Glutamatergic neuron (in vitro differentiated cells): ENCODE measurements at places on chromosomes 3 and 15. TPM values are rescaled to one million over a fixed set of nuclear protein-coding genes. Genes with fewer than 3 reads are reported as not detected.

GRCh38 chr3:52446631-52447511, 2.0 kb upstream of the SEMA3G start:
- H3K27ac ChIP-seq: no peak overlapping the region
- peaks cover 8% of the 10 kb centered on the region for H3K4me1 ChIP-seq
- H3K27me3 ChIP-seq: peaks cover 5% of the 10 kb centered on the region
- H3K36me3 ChIP-seq: no peaks in the 10 kb centered on the region

The SMAD6 gene
- total RNA-seq: 0.83 TPM

GRCh38 chr3:136385457-136385856, 135.3 kb downstream of the PCCB start:
- no peak overlapping the region for H3K4me3 ChIP-seq
- no peaks in the 10 kb centered on the region for H3K27me3 ChIP-seq
- no peaks in the 10 kb centered on the region for H3K4me1 ChIP-seq
- DNase-seq: no peak

DNA sequence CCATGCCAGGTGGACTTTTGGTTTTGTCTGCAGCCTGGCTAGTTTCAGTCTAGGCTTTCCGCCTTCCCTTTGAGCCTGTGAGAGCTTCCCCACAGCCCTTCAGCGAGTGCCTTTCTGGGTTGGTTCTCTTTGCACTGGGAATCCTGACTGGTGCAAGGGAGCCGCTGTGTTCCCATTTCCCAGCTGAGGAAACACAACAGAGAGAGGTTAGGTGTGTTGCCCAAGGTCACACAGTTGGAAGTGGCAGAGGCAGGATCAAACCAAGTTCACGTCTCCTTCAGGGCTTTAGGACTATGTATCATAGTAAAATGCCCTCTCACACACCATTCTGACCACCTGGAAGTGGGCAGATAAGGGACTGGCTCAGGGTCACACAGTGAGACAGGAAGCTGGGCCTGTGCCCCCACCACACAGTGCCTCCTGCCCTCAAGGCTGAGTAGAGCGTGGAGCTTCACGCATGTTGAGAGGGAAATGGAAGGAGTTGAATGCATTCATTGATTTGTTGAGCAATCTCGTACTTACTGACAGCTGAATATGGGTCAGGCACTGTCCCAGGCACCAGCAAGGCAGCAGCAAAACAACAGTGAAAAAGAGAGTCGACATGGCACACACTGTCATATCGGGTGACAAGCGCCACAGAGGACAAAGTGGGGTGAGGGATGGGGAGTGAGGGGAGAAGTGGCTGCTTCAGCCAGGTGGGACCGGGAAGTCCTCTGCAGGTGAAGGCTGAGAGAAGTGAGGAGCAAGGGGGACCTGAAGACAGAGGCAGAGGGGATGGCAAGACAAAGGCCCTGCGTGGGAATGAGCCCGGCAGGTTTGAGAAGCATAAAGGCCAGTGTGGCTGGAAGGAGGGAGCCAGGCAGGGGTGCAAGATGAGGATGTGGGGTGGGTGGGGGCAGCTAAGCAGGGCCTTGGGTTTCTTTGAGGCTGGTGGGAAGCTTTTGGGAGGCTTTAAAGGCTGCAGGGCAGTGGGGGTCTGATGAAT, 12.3 kb upstream of the ANPEP start:
- no peak overlapping the region for H3K27ac ChIP-seq
- no peaks in the 10 kb centered on the region for H3K36me3 ChIP-seq
- H3K27me3 ChIP-seq: peaks cover 3% of the 10 kb centered on the region
- no peak overlapping the region for H3K4me3 ChIP-seq

- DNase-seq: no peak
- no peaks in the 10 kb centered on the region for H3K27me3 ChIP-seq
- H3K4me3 ChIP-seq: no peak overlapping the region
- no peak overlapping the region for H3K27ac ChIP-seq
- no peaks in the 10 kb centered on the region for H3K4me1 ChIP-seq
These were observed 88.4 kb upstream of the RASGRP1 start for GRCh38 chr15:38652998-38653397.

The GCNT3 gene
- not detected for total RNA-seq

The RARB gene
- 1.2 TPM for total RNA-seq

DNA sequence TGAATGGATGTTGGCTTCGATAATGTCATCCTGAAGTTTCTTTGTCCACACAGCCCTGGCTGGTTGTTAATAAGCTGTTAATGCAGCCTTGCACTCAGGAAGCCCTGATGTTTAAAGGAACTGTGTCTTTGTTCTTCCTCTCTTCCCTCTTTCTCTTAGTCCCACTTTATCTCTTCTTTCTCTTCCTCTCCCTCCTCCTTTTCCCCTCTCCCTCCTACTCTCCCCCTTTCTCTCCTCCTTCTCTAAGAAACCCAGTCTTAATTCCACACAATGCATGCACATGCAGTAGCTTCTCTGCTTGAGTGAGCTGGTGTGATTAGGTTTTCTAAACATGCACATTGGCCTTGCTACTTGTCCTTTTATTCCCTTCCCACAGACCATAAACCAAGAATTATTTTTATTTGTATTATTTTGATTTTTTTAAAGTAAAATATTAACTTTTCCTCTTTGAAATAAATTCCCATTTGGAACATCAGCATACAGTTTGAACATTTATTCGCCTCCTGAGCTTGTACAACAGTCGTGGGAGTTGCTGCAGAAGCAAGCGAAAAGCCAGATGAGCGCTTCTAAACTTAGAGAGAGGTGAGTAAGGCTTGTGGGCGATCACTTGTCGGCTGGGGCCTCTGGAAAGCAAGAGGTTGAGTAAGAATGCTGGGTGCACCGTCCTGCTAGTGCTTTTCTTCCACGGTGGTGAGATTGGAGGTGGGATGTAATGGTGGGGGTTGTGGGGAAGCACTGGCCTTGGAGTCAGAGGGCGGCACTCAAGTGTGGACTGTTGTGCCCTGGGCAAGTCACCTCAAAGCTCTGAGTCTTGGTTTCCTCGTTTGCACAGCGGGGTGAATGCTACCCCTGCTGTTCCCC, 7.2 kb downstream of the GHRL start:
- no peaks in the 10 kb centered on the region for H3K36me3 ChIP-seq
- peaks cover 2% of the 10 kb centered on the region for H3K27me3 ChIP-seq
- peaks cover 6% of the 10 kb centered on the region for H3K4me1 ChIP-seq
- no peak for DNase-seq
- no peak overlapping the region for H3K4me3 ChIP-seq

DNA sequence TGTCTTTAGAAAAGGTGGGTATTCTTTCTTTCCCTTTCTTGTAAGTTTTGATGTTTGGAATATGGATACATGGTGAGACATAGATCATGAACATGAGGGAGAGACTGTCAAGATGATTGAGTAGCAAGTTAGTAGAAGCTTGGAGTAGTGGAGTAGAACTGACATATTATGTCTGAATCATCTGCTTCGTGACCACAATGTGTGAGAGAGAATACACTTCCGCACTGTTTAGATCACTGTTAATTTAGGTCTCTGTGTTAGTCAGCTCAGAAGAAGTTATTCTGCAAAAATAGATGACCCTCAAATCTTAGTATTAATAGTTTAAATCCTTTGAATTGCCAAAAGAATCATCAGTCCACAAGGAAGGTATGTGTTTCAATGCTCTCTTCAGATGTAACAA, 151.0 kb downstream of the OXSM start:
- no peak for DNase-seq
- H3K27me3 ChIP-seq: no peaks in the 10 kb centered on the region
- no peak overlapping the region for H3K4me3 ChIP-seq
- no peak overlapping the region for H3K27ac ChIP-seq
- H3K4me1 ChIP-seq: peaks cover 17% of the 10 kb centered on the region
- no peaks in the 10 kb centered on the region for H3K36me3 ChIP-seq

The CHSY1 gene
- total RNA-seq: 38.2 TPM

DNA sequence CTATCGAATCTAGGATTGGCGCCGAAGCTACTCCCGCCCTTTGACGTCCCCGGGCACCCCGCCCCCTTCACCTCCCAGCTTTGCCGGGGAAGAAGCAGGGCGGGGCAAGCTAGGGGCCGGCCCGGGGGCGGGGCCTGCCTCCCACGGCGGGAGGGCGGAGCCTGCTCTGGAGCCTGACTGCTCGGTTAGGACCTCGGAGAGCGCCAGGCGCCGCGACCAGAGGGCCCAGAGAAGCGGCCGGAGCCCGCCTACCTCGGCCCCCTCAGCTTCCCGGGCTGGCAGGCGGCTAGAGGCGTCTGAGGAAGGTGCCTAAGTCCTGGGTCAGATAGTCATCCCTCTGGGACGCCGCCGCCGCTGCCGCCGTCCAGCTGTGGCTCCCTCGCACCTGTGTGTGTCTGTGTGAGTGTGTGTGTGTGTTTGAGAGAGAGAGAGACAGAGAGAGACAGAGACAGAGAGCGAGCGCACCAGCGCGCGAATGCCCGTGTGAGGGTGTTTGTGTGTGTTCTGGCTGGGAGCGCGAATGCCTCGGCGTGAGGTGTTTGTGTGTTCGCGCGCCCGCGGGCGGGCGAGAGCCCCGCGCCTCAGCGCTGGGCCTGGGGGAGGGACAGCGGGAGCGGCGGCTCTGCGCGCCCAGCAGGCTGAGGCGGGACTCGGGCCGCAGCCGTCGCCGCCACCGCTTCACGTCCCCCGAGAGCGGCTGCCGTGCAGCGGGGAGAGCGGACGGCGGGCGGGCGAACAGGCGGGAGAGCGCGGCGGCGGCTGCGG, at the start of gene STXBP5L:
STXBP5L (plus strand) TSS at position 176 of the 765 bp plus-strand sequence. CDS start 1,374 bp downstream, outside the sequence.
- H3K36me3 ChIP-seq: peaks cover 4% of the 10 kb centered on the region
- peak; percentile 98 for DNase-seq
- peaks cover 22% of the 10 kb centered on the region for H3K4me1 ChIP-seq
- peak within 1 kb of the TSS; percentile 98 for H3K4me3 ChIP-seq
- H3K27me3 ChIP-seq: peaks cover 12% of the 10 kb centered on the region

DNA sequence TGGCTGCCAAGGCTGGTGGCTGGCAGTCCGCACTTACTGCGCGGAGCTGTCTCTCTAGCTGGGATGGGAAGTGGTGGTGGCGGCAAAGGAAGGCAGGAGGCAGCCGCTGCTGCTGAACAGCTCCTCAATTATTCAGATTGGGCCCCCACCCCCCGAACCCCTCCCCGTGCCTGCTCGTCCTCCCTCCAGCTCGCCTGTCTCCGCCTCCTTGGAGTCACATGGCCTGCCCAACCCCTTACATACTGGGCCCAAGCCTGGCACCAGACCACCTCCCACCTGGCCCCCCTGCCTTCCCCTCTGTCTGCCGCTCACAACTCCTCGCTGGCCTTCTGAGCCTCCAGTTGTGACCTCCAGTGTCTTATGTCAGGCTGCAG, at the start of gene SLC7A14:
SLC7A14 (minus strand) TSS at position 139 of the 374 bp plus-strand sequence. CDS start 59,139 bp downstream, outside the sequence.
- peaks cover 5% of the 10 kb centered on the region for H3K36me3 ChIP-seq
- DNase-seq: peak; percentile 62
- peaks cover 19% of the 10 kb centered on the region for H3K4me1 ChIP-seq
- H3K27me3 ChIP-seq: peaks cover 12% of the 10 kb centered on the region
- peak within 1 kb of the TSS; percentile 78 for H3K4me3 ChIP-seq

DNA sequence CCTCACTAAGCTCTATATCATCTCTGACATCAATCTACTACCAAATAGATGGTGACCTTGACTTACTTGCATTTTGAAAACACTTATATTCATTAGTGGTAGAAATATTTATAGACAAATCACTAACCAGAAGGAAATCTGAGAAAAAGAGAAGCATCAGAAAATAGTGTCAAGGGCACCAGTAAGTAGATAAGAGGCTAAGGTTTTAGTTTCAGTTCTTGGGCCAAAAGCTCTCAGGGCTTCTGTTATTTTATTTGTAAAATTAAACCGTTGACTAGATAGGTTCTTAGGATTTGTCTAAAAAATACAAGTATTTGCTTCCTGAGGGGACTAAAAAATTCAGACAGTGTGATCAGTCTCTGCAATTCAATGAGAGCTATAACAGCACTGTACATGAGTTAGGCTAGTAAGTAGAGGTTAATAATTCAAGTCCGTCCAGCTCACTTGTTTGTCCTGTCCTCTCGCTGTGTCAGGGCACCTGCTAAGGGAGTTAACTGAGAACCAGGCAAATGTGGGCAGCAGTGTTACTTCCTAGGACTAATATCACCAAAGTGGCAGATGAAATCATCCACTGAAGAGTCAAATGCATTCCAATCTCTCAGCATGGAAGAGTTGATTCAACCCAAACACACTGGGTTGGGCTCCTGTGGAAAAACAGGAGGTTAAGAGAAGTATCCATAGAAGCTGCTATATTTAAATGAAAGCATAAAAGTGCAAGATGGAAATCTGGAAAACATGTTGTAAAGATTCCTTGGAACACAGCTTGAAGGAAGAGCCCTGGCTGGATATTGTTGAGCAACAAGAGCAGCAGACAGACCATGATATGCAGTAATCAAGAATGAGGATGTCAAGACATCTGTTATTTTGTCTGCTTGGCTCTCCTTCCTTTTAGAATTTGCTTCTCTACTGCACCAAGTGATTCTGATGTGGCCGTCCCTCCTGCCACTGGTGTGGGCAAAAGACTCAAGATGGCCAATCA, 134.9 kb upstream of the ZBTB20 start:
- no peak overlapping the region for H3K4me3 ChIP-seq
- no peak overlapping the region for H3K27ac ChIP-seq
- no peaks in the 10 kb centered on the region for H3K36me3 ChIP-seq
- no peaks in the 10 kb centered on the region for H3K27me3 ChIP-seq
- H3K4me1 ChIP-seq: no peaks in the 10 kb centered on the region

GRCh38 chr3:49805897-49806701, 3.0 kb downstream of the INKA1 start:
- H3K4me1 ChIP-seq: peaks cover 11% of the 10 kb centered on the region
- no peak overlapping the region for H3K27ac ChIP-seq
- H3K4me3 ChIP-seq: peak overlapping the region; percentile 49
- no peaks in the 10 kb centered on the region for H3K36me3 ChIP-seq
- H3K27me3 ChIP-seq: peaks cover 16% of the 10 kb centered on the region
- no peak for DNase-seq

- DNase-seq: no peak
- H3K4me1 ChIP-seq: no peaks in the 10 kb centered on the region
- H3K36me3 ChIP-seq: peaks cover 30% of the 10 kb centered on the region
- H3K27me3 ChIP-seq: peaks cover 4% of the 10 kb centered on the region
- no peak overlapping the region for H3K4me3 ChIP-seq
- no peak overlapping the region for H3K27ac ChIP-seq
These were observed 122.1 kb downstream of the MEX3B start for GRCh38 chr15:81923561-81924350.

The GATM gene
- total RNA-seq: 51.2 TPM

DNA sequence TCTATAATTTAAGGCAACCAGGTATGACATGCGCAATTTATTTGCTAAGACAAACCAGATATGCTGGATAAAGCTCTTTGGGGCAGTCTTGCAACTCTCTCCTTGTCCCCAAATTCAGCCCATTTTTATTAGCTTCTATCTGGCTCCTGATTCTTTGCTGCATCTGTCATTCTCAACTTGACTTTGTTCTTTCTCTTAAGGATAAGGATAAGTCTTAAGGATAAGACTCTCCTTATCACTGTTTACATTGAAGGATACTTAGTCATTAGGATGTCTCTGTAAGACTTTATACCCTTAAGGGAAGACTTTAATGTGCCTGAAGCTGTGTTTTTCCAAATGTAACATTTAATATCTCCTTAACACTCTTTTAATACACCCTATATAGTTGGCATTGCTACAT, 49.2 kb downstream of the ALCAM start:
- no peaks in the 10 kb centered on the region for H3K27me3 ChIP-seq
- H3K4me1 ChIP-seq: peaks cover 4% of the 10 kb centered on the region
- no peak overlapping the region for H3K27ac ChIP-seq
- H3K4me3 ChIP-seq: no peak overlapping the region

- H3K4me1 ChIP-seq: peaks cover 8% of the 10 kb centered on the region
- H3K27me3 ChIP-seq: peaks cover 1% of the 10 kb centered on the region
- H3K27ac ChIP-seq: peak overlapping the region; percentile 20
- no peaks in the 10 kb centered on the region for H3K36me3 ChIP-seq
- no peak overlapping the region for H3K4me3 ChIP-seq
These were observed 31.6 kb downstream of the ZDHHC19 start for GRCh38 chr3:196179380-196180308.
